ENCODE measurements at places on chromosomes 13 and 19. TPM values are rescaled to one million over a fixed set of nuclear protein-coding genes. Genes with fewer than 3 reads are reported as not detected.
A peak's percentile ranks its signal among the peaks of the same experiment; 100 is the strongest.

GFY gene
- not detected for total RNA-seq

DNA sequence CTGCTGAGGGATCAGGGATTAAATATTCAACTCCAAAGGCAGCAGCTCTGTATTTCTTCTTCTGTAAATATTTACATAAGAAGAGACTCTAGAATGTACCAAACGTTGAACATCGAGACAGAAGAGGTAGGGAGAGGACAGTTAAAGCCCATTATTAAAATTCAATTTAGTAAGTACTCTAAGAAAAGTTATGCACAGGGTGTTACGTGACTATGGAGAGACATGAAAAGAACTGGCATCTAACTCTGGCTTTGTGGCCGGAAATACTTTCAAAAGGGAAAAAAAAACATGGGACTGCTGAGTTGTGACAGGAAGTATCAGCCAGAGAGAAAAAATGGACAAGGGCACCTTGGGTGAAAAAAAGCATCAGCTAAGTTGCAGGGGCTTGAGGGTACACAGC is 36.7 kb downstream of the LNX2 start:
- DNase-seq = no peak

- peak; percentile 54 for DNase-seq
Measured at GRCh38 chr13:24670961-24671381, 9.2 kb upstream of the ATP12A start.

DNA sequence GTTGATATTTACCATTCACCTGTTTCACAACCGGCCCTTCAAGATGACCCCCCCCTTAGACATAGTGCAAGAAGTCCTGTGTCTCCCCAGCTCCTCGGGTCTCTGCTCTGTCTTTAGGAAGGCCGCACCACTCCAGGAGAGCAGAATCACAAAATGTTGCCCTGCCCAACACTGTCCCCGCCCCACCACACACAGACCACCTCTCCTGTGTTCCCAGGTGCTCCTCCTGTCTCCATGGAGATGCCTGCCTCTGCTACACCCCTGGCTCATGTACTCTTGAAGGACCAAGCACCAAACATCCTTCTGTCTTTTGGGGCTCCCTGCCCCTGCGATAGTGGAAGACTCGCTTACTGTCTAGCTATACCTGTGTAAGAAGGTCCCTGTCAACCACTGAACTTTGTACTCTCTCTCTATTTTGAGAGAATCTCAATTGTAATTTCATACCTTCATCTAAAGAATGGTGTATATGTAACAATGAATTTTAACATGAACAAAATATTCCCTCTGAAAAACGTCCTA is 9.6 kb upstream of the TNFRSF19 start:
- DNase-seq = no peak

ZNF221 gene
- 2.1 TPM for total RNA-seq

CDC42EP5 gene
- total RNA-seq = 1.4 TPM

GRCh38 chr19:54551950-54552912 is 21.4 kb upstream of the LILRA2 start:
- DNase-seq = no peak
